ENCODE measurements at places on chromosomes 7 and 10. TPM values are rescaled to one million over a fixed set of nuclear protein-coding genes. Genes with fewer than 3 reads are reported as not detected.

DNA sequence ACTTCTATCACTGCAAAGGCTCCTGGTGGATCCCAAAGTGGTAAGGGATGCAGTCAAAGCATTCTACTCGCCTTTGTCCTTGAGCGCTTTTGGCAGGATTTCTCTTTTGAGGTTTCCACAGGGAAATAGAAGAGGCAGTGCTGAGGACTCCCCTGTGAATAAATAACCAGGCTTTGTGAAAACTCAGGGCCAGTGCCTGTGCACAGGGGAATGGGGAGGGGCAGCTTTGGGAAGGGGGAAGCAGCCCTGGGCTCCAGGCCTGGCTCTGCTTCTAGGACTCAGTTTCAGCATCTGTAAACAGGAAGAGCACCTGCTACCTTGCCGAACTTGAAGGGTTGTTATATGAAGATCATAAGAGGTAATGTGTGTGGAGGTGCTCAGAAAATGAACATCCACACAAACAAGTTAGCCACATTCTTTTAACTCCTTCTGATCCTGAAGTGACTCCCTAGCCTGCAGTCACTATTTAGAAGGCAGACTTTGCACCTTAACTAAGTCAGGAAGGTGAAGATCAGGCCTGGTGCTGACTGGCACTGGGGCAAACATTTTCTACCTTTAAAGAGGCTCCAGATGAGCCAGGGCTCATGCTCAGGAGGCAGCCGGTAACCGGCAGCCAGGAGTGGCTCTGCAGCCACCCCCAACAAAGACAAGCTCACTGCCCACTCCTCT lies 22.5 kb upstream of the MMP21 start:
- H3K27me3 ChIP-seq = no peaks in the 10 kb centered on the region
- H3K4me3 ChIP-seq = no peak overlapping the region
- DNase-seq = no peak
- H3K27ac ChIP-seq = no peak overlapping the region

DNA sequence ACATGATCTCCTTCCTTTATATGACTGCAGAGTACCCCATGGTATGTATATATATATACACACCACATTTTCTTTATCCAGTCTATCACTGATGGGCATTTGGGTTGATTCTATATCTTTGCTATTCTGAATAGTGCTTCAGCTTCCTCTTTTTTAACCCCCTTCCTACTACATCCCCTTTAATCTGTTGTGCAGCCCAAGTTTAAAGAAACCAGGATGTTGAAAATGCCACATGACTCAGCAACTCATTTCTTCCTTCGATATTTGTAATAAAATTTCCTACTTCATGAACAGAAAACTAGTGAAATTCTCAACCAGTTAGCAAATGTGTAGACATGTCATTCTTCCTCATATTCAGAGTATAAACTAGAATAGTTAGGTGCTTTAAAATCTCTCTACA lies 1245.7 kb upstream of the SORCS1 start:
- H3K27ac ChIP-seq = peak overlapping the region; percentile 1
- no peak overlapping the region for H3K4me3 ChIP-seq
- DNase-seq = no peak
- no peaks in the 10 kb centered on the region for H3K27me3 ChIP-seq
- no peaks in the 10 kb centered on the region for H3K4me1 ChIP-seq

The TEX36 gene
- not detected for total RNA-seq

The FAM53B gene
- 13.7 TPM for total RNA-seq

The PLPP4 gene
- 0.61 TPM for total RNA-seq

GRCh38 chr10:114755537-114755936 lies 66.0 kb upstream of the FHIP2A start:
- H3K36me3 ChIP-seq = no peaks in the 10 kb centered on the region
- H3K4me3 ChIP-seq = no peak overlapping the region
- DNase-seq = no peak
- peaks cover 13% of the 10 kb centered on the region for H3K4me1 ChIP-seq
- H3K27me3 ChIP-seq = no peaks in the 10 kb centered on the region

- no peaks in the 10 kb centered on the region for H3K27me3 ChIP-seq
- no peak overlapping the region for H3K4me3 ChIP-seq
- H3K27ac ChIP-seq = no peak overlapping the region
Measured at GRCh38 chr7:70634610-70635068, 497.3 kb upstream of the GALNT17 start.

DNA sequence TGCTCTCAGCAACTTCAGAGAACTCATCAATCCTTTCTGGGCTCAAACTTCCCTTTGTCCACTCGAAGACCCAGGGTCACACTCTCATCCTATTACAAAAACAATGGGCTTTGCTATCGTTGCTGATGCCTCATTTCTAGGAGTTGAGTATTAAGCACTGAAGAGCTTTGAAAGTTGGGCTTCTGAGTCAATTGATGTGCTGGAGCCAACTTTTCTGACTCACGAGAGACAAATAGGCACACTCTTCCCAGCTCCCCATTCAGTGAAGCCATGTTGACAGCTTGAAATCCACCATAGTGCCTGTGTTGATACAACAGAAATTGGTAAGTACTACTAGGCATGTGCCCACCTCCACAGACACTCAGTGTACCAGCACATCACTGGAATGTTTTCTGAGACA lies 97.5 kb upstream of the PRSS58 start:
- 0 out of 2 replicates have a peak, but pooled peaks cover 3% of the 10 kb centered on the region for H3K4me1 ChIP-seq
- no peaks in the 10 kb centered on the region for H3K27me3 ChIP-seq
- no peaks in the 10 kb centered on the region for H3K36me3 ChIP-seq

DNA sequence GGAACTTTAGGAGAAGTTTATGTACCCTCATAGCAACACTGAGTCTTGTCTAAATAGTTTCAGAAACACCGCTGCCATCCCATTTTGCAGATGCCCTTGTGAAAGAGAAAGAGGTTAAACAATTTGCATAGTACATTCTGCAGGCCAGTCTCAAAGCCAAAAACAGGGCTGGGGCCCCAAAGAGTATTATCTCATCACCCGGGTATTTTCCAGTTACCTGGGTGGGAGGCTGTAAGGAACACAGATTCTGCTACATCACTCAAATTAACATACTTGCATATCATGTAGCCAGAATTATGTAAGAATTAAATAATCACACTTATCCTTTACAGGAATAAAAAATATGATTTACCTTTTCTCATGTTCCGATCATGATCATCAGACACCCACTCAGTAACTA lies 3.1 kb upstream of the FAM171A1 start:
- peaks cover 1% of the 10 kb centered on the region for H3K27me3 ChIP-seq
- H3K4me3 ChIP-seq = no peak overlapping the region
- no peak for DNase-seq

DNA sequence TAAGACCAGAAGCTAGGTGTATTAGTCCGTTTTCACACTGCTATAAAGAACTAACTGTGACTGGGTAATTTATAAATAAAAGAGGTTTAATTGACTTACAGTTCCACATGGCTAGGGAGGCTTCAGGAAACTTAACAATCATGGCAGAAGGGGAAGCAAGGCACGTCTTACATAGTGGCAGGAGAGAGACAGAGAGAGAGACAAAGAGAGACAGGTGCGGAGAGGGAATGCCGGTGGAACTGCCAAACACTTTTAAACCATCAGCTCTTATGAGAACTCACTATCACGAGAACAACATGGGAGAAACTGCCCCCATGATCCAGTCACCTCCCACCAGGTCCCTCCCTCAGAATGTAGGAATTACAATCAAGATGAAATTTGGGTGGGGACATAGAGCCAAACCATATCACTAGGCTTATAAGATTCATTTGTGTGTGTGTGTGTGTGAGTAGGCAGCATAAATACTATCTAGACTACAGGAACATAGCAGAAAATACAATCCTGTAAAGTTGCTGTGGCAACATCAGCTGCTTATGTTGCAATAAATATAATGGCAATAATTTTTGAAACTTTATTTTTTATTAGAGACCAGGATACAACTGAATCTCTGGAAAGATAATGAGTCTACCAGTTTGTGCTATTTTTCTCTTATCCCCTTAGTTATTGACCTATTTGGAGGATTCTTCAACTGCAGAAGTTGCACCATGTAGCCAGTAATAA lies 77.1 kb downstream of the NRF1 start:
- no peaks in the 10 kb centered on the region for H3K4me1 ChIP-seq
- H3K4me3 ChIP-seq = no peak overlapping the region
- H3K27ac ChIP-seq = no peak overlapping the region
- no peak for DNase-seq

All from Caco-2 (cell line).